RPMI8226 (cell line): ENCODE measurements at places on chromosomes 6 and 20.

DNA sequence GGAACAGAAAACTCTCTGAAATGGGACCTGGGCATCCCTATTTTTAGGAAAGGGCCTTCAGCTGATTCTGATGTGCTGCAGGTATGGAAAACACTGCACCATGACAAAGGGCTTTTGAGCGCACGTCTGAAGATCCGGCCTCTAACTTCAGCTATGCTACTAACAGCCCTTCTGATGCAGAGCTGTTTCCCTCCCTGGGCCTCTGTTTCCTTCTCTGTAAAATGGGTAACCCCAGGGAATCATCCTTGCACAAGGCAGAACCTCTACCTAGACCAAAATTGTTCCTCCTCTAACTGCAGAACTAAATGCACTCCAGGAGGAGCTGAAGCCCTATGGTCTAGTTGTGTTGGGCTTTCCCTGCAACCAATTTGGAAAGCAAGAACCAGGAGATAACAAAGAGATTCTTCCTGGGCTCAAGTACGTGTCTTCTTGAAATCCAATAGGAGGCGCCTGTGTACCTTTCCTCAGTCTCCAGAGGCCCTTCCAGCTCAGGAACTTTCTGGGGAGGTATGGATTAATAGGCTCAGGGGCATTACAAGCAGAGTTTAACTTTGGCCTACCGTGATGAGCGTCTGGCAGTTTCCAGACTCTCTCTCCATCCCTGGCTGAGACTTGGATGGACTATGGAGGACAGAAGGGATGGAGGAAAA is 5.9 kb downstream of the GPX5 start:
- no peak for DNase-seq

GRCh38 chr20:34401741-34402455 is 38.8 kb downstream of the ITCH start:
- DNase-seq, result no peak

DNA sequence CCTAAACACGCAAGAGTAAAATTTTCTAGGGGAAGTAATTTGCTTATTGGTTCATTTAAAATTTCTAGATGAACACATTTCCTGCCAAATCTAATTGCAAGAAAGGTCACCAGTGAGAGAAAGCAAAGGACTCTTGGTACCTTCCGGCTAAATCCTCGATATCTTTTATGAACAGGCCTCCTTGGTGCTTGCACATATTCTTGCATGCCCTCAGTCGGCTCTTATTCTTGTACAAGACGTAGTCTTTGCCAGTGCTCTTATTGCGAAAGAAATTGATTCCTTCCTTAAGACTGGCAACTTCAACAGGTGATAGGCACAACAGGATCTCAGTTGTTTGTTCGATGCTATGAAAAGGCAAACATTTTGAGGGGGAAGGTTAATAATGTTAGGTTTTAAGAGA is 141.7 kb upstream of the CARMIL1 start:
- DNase-seq, result no peak

- DNase-seq, result no peak
Observed at GRCh38 chr6:36104836-36105235, 25.5 kb upstream of the MAPK13 start.

DNA sequence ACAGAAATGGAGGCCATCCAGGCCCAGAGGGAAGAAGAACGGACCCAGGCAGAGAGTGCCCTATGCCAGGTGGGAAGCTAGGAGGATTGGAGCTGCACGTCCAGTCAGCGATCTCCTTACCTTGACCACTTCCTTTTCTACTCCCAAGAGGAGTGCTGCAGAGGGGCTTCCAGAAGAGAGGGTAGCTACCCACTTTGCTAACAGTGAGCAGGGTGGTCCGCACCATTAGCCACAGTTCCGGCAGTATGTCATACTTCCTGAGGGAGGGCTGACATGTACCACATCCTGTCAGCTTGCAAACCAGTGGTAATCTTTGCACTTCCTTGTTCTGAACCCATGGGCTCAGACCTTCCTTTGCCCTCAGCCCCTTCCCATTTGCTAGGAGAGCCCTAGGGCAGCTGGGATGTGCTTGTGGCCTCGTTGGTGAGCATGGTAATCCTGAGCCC is 35.4 kb downstream of the CEP250 start:
- DNase-seq, result no peak

DNA sequence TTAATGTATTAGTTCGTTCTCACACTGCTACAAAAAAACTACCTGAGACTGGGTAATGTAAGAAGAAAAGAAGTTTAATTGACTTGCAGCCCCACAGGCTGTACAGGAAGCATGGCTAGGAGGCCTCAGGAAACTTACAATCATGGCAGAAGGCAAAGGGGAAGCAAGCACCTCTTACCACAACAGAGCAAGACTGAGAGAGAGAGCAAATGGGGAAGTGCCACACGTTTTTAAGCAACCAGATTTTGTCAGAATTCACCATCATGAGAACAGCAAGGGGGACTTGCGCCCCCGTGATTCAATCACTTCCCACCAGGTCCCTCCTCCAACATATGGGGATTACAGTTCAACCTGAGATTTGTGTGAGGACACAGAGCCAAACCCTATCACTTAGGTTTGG is 70.8 kb upstream of the SRSF6 start:
- no peak for DNase-seq

- no peak for DNase-seq
Observed at GRCh38 chr20:33731693-33732165, at the start of gene ZNF341. Gene ZNF341, plus strand, starts transcription at chr20:33731996. Its CDS starts 26 bp downstream, at chr20:33732022.

DNA sequence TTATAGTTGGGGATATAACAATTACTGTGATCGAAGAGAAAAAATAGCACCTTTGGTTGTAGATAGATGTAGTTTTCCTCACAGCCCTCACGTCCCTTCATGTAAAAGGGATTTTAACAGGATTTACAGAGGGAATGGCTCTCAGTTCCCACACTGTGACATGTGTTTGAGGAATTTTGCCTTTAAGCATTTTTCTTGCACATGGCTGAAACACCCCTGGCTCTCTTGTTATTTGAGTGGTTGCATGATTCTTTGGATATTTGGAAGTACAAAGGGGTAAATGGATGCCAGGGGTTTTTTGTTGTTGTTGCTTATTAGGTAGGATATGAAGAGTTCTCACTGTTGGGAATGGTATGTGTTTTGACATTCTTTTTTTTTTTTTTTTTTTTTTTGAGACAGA is 48.2 kb downstream of the JAG1 start:
- DNase-seq, result no peak

DNA sequence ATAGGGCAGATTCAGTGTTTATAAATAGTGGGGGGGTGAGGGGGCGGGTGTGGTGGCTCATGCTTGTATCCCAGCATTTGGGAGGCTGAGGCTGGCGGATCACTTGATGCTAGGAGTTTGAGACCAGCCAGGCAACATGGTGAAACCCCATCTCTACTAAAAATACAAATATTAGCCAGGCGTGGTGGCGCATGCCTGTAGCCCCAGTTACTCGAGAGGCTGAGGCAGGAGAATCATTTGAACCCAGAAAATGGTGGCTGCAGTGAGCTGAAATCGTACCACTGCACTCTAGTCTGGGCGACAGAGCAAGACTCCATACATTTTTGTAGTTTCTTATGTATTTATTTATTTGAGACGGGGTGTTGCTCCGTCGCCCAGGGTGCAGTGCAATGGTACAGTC is 109.0 kb upstream of the ZNF217 start:
- no peak for DNase-seq

GRCh38 chr6:148565321-148565926 is 181.4 kb upstream of the UST start:
- no peak for DNase-seq
